ENCODE measurements at places on chromosomes 12 and 14.

GRCh38 chr14:45699471-45699870 is 446.5 kb upstream of the MIS18BP1 start:
- DNase-seq = no peak

GRCh38 chr14:95808371-95808770 is 68.3 kb upstream of the TUNAR start:
- no peak for DNase-seq

DNA sequence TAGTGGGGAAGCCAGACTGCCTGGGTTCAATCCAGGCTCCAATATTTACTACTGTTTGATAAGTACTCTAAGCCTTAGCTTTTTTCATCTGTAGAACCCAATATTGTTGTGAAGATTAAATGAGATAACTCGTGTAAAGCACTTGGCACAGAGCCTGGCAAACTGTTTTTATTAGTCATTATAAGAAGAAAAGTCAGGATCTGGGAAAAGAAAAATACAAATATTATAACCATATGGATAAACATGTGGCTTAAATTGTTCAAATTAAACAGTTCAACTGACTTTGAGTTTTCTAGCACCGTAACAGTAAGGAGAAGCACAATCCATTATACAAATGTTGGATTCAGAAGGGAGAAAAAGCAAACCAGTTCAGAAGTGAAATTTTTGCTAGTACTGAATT is 22.0 kb upstream of the CDK17 start:
- peak; percentile 69 for DNase-seq

GRCh38 chr14:94400422-94400841 is 12.0 kb upstream of the SERPINA1 start:
- peak; percentile 12 for DNase-seq

DNA sequence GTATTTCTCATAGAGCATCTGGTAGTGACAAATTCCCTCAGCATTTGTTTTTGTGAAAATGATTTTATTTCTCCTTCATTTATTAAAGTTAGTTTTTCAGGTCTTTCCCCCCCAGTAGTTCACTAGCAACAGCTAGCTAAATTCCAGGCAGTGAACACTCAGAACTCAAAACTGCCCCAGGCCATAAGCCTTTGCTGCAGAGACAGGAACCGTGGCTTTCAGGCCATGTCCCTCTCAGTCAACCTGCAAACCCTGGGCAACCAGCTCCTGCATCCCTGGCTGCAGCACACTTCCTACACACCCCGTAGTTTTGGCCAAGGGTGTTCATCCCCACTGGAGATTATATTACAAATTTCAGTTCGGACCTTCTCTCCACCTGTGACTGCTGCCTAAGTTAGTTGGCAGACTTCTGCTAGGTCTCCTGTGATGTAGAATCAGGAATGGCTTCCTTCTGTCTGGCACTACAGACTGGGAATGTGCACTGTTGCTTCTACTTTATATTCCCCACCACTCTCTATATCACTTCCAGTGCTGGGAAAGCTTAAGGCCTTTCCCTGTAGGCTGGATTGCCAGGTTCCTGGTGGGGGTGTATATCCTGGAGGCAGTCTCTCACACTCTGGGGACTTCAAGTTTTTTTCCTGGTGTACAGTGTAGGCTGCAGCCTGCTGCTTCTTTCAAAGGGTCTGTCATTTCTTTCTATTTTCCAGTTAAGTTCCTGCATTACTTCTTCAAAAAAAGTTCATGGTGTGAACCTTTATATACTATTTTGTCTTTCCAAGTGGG is 924.4 kb upstream of the LRFN5 start:
- peak; percentile 15 for DNase-seq

- peak; percentile 47 for DNase-seq
Measured at GRCh38 chr12:13205809-13206559, 9.5 kb downstream of the EMP1 start.

GRCh38 chr12:894226-894625 is 55.3 kb downstream of the RAD52 start:
- no peak for DNase-seq

- peak; percentile 64 for DNase-seq
Measured at GRCh38 chr12:47813511-47814196, 6.0 kb downstream of the HDAC7 start.

DNA sequence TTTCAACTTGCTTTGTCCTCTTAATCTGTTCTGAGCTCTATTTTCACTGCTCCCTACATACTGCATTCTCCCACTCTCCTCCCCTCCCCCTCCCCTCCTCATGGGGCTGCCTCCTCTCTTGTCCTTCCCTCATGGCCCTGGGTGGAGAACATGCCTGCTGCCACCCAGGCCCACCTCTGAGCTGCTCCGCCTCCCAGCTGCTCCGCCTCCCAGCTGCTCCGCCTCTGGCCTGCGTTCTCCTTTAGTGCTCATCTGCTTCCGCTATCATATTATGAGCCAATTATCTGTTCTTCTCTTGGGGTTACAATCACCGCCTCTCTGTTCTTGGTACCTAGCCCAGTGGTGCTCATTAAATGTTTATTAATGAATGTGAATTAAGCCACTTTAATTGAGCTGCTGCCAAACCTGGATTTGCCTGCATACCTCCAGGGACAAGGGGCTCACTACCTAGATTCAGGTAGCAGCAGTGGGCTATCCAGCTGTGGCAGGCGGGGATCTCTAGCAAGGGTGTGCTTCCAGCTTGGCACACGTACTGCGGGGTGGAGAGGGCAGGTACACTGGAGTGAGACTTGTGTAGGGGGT is 32.0 kb upstream of the FAM181A start:
- DNase-seq = no peak

DNA sequence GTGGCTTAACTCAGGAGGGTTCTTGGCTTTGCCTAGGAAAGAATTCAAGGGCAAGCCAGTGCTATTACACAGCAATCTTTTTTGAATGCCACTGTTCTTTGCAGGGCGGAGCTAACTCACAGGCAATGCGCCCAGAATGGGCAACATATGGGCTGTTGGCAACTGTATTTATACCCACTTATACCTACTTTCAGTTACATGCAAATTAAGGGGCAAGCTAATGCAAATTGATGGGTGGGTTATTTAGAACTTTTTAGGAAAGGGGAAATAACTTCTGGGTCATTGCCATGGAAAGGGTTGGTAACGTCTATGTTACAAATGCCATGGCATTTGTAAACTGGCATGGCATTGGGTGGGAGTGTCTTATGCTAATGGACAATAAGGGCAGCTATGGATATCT is 85.4 kb downstream of the C12orf50 start:
- no peak for DNase-seq

GRCh38 chr14:63249092-63249491 is 44.8 kb downstream of the RHOJ start:
- peak; percentile 68 for DNase-seq

GRCh38 chr12:64175254-64175945 is 46.7 kb downstream of the KICS2 start:
- DNase-seq = no peak

- DNase-seq = no peak
Measured at GRCh38 chr12:15863372-15863771, 18.8 kb upstream of the STRAP start.

DNA sequence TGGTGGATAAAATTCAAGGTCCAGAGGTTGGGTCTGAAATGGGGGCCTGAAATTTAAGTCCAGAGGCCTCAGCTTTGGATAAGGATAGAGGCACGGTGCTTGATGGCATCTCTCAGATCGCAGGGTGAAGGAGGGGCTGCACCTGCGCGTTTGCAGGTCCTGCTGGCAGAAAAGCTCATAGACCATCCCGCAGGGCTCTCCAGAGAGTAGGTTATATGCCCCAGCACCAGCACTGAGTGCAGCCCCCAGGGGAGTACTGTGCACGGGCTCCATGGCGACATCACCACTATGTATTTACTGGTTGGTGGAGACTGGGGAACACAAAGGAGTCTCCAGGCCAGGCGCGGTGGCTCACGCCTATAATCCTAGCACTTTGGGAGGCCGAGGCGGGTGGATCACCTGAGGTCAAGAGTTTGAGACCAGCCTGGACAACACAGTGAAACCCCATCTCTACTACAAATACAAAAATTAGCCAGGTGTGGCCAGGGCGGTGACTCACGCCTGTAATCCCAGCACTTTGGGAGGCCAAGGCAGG is 4.3 kb upstream of the CD63 start:
- no peak for DNase-seq

- DNase-seq = no peak
Measured at GRCh38 chr12:125996443-125996842, 931.2 kb downstream of the AACS start.

GRCh38 chr12:62106547-62107185 is 153.5 kb upstream of the USP15 start:
- no peak for DNase-seq

DNA sequence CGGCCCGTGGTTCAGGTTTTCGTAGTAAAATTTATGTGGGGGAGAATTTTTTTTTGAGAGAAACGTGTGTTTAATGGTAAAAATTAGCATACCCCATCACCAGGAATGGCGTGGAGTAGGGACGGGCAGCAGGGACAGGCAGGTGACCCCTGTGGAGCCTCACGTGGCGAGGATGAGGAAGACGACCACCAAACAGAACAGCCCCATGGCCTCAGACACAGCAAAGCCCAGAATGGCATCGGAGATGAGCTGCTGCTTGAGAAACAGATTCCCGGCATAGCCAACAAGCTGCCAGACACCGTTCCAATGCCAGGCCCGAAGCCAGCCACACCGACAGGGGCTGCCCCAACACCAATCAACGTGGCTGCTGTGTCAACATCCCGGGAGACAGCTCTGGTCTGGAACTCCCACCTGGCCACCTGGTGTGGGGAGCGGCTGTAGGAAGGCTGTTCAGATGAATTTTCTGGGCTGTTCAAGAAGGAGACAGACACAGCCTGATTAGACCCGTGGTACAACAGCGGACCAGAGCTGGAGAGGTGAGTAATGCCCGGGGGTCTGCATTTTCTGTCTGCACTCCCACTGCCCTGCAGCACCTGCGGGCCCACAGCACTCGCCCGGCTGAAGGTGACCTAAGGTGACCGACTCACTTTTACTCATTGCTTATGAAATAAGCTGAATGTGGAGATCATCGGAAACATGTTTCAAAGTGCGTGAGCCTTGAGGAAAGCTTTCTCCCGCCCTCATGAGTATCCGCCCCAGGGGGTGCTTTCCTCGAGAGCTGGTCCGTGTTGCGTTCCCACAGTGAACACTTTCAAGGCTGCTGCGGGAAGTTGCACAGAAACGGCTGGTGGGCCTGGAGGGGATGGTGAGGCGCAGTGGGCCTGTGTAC is 10.6 kb downstream of the TMEM121 start:
- no peak for DNase-seq

DNA sequence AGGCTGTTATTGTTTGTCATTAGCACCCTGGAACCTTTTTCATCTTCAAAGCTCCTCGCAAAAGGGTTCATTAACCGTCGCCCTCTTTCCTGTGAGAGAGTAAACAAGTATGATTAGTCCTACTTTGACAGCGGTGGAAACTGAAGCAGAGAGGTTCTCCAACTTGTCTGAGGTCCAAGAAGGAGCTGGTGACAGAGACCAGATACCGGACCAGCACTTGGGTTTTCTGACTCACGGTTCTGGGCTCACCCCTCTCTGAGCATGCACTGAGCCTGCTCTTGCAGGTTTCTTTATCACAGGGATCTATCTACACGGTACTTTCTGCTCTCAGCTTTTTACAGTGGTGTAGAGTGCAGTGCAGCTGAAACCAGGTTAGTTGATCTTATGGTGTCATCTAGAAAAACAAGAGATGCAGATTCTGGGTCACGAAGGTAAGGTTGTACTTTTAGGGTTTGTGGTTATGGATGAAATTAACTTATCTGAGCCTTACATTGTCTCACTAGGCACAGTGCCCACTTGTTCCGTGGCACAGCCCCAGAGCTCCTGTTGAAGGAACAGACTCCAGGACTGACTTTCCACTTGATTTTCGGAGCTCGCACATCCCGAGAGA is 62.1 kb downstream of the PPP2R5C start:
- no peak for DNase-seq

DNA sequence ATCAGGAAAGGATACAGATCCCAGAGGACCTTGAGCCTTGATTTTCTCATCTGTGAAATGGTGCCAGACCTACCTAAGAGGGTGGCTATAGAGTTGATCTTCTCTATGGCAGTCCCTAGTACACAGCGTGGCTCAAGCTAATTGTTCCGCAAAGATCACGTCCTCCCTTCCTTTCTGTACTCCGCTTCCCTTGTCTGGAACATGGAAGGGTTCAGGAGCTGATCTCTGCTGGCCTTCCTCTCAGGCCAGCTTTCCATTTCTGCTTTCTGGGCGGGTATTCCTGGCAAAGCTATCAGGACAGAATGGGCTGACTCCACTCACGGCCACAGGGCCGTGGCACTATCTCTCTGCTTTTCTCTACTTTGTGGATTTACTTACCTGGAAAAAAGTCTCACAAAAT is 6.5 kb downstream of the CAMKK2 start:
- no peak for DNase-seq

DNA sequence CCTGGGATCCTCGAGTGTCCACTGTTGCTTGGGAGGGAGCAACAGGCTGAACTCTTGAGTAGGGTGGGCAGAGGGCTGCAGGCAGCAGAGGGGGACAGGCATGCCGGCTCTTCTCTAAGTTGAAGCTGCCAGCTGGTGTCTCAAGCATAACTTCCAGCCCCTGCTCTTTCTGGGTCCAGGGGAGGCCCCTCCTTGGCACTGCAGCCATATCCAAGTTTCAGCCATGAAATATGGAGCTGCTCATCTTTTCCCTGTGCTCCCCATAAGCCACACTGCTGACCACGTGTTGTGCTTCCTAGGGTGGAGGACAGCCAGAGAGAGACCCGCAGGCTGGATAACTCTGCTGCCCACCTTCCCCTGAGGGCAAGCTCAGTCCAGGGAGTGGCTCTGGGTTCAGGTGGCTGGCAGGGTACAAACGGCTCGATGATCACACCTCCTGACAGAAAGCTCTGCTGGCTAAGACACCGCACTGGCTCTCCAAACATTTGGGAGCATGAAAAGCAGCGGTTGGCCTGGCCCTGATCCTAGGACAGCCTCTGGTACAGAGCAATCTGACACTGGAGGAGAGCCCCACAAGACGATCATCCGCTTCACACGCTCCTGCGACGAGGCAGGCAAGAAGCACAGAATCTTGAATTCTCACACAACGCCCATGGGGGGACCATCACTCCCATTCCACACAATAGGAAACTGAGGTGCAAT is 79.6 kb downstream of the PITPNM2 start:
- DNase-seq = peak; percentile 87

DNA sequence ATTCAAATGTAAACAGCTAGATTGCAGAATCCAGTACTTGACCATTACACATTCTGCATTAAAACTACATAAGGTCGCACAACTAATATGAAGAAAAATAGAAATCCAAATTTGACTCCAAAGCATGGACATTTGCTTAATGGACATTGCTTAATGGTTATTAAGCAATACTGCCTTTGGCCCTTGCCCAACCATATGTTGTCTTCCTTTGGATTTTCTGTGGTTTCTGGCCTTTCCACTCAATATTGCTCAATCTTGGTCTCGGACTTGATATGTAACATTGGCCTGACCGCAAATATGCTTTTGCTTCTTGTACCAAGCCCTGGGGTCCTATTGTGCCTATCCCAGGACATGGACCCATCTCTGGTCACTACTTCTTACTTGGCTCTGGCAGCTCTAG is 67.2 kb downstream of the PTPRR start:
- peak; percentile 43 for DNase-seq

Measured in muscle of leg (tissue), 16 donors.